ENCODE measurements at places on chromosomes 2 and 18.

DNA sequence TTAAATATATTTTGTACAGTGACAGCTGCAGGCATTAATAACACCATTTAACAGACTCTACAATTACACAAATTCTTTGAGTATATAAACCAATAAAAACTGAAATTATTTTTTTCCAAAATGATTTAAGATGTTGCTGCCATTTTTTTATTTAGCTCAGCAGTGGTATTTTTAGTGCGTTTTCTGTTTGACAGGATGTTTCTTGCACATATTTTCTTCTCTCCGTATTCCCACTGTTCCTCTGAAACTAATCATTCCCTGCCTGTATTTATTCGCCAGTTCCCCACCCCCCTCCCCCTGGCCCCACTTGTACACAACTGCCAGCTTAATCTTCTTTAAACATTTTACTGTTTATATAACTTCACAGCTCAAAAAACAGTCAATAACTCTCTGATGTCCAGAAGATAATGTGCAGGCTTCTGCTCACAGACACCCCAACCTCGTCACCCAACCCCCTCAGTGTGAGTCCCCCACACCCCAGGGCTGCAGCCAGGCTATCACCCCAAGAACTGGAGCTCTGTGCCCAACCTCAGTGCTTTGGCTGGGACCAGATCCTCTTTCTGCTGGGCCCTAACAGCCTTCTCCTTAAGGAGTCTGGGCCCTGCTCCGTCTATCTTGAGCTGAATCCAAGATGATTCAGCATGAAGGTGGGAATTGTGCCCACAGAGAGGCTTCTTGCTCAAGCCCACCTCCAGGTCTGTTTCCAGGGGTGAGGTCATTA lies 41.6 kb upstream of the MAP4K4 start:
- no peak for DNase-seq

DNA sequence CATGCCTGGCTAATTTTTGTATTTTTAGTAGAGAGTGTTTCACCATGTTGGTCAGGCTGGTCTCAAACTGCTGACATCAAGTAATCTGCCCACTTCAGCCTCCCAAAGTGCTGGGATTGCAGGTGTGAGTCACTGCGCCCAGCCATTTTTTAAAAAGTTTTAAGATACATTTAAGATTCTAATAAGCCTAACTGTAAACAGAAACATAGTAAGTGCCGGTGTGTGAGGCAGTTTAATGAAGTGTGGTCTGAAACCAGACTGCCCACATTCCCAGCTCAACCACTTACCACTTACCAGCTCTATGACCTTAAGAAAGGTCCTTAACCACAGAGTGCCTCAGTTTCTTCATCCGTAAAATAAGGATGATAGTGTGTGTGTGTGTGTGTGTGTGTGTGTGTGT lies 42.4 kb downstream of the TMEM237 start:
- no peak for DNase-seq

- no peak for DNase-seq
These were observed 841.6 kb upstream of the SLC39A10 start for GRCh38 chr2:194815475-194815874.

DNA sequence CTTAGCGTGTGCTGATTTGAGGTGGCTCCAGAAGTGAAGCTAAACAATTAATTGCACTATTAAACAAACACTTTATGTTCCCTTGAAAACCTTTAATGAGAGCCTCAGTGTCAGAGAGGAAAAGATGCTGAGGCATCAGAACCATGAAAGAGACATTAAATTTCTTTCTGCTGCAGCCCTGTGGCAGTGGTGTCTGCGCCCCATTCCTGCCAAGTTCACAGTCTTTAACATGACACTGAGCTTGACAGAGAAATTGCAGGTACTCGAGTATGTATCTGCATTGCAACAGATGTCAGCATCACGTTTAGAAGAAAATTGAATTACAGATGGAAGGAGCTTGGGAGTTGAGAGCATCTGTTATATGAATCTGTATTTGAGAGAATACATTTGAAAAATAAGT lies 111.3 kb upstream of the CREB1 start:
- no peak for DNase-seq

DNA sequence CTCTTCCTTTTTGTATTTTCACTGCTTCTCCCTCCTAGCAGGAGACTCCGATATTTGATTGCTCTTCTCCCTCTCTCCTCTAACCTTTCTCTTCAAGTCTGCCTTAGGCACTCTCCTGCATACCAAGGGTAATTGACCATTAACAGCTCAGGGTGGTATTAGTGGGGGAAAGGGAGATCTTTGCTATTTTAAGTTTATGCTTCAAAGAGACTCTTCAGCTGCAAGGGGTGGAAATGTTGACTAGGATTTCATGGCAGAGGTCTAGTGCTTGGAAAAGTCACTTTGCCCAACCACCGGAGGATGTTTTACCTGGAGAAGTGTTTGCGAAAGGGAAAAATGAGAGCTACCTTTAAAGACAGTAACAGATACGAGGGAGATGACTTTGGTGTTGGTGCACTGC lies 453.7 kb downstream of the SLC4A3 start:
- DNase-seq: no peak

DNA sequence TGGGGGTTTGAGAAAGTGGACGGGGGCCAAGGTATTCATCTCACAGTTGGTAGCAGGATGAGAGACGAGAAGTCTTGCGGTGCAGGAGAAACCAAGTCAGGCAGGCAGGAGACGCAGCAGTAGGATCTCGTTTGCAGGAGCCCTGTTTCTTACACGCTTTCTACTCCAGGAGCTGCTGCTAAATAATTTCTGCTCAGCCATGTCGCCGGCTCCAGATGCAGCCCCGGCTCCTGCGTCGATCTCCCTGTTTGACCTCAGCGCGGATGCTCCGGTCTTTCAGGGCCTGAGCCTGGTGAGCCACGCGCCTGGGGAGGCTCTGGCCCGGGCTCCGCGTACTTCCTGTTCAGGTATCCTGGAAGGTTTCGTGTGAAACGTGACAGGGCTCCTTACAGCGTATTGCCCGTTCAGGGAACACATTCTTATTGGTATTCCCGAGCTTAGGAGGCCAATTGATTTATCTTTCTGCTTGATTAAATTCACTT lies 494 bp downstream of the ANKZF1 start:
- DNase-seq: no peak

DNA sequence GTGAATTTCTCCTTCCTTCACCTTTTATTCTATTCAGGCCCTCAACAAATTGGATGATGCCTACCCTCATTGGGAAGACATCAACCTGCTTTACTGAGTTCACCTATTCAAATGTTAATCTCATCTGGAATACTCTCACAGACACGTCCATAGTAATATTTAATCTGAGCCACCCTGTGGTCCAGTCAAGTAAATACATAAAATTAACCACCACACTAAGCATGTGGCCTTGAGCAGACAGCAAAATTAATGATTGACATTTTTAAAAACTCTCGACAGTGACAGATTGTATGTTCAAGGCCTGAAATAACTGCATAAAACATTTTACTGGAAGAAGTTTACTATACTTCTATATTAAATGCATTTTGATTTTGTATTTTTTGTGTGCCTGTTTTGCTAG lies 540.6 kb upstream of the GCFC2 start:
- DNase-seq: no peak

- DNase-seq: no peak
These were observed 30.8 kb downstream of the TWSG1 start for GRCh38 chr18:9365406-9365805.

DNA sequence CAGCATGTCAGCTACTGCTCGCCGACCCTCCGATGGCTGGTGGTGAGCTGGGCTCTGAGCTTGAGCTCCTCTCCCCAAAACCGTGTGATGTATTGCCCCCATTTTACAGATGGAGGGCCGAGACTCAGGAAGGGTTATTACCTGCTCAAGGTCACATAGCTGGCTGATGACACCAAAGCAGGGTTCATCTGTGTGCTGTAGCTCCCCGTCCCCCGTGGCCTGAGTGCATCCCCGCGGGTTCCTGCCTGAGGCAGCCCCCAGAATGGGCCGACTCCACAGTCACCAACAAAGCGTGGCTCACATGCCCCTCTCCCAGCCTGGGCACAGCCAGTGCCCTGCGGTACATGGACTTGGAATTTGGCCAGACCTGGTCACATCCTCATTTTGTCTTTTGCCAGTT lies 198.6 kb downstream of the TFCP2L1 start:
- DNase-seq: no peak

GRCh38 chr18:62952807-62953206 lies 237.5 kb downstream of the PHLPP1 start:
- DNase-seq: no peak

DNA sequence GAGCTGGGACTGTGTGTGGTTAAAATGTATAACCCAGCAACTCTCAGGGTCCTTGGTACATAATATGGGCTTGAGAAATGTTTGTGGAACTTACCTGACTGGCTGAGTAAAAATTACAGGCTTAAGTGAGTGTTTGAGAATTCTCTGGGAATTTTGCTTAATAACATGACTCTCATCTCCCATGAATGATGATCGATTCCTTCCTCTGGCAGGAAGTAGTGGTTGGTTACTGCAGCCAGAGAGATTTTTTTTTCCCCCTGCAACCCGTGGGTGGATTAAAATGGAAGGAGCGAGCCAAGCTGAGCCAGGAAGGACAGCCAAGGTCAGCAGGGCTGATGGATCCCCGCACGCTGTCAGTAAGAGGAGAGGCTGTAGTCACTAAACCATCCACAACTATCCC lies 40.6 kb upstream of the RFX8 start:
- no peak for DNase-seq

- DNase-seq: no peak
These were observed 12.9 kb downstream of the TTL start for GRCh38 chr2:112494828-112495227.

Data from LNCaP clone FGC (cell line).